ENCODE measurements at places on chromosomes 3 and 15.
A peak's percentile ranks its signal among the peaks of the same experiment; 100 is the strongest.

- DNase-seq = no peak
Observed at GRCh38 chr3:119652306-119653033, 7.9 kb downstream of the POPDC2 start.

GRCh38 chr3:124826703-124827102 lies 60.5 kb downstream of the ITGB5 start:
- no peak for DNase-seq

GRCh38 chr15:99385865-99386264 lies 134.6 kb downstream of the LRRC28 start:
- DNase-seq = no peak

GRCh38 chr3:108518895-108519294 lies 8.5 kb upstream of the MYH15 start:
- no peak for DNase-seq

GRCh38 chr3:18425641-18426257 lies 610 bp upstream of the SATB1 start:
- DNase-seq = peak; percentile 76

- no peak for DNase-seq
Observed at GRCh38 chr3:28114893-28115292, 126.5 kb upstream of the CMC1 start.

GRCh38 chr15:47404877-47405276 lies 312.4 kb upstream of the SEMA6D start:
- no peak for DNase-seq
